Hindlimb muscle (tissue), 1 donor: ENCODE measurements at places on chromosomes 3 and 15. TPM values are rescaled to one million over a fixed set of nuclear protein-coding genes. Genes with fewer than 3 reads are reported as not detected.

Gene ALDH1A2
- polyA plus RNA-seq = 18.5 TPM

Gene PLSCR5
- not detected for polyA plus RNA-seq

Gene STRC
- 0.58 TPM for polyA plus RNA-seq

Gene CBLB
- 28.1 TPM for polyA plus RNA-seq
